Retina (tissue), 1 donor: ENCODE measurements at places on chromosomes 1 and 21.

GRCh38 chr1:227779685-227780084 lies 35.8 kb upstream of the PRSS38 start:
- DNase-seq = no peak

GRCh38 chr1:226711976-226712741 lies 26.9 kb downstream of the ITPKB start:
- DNase-seq = no peak

DNA sequence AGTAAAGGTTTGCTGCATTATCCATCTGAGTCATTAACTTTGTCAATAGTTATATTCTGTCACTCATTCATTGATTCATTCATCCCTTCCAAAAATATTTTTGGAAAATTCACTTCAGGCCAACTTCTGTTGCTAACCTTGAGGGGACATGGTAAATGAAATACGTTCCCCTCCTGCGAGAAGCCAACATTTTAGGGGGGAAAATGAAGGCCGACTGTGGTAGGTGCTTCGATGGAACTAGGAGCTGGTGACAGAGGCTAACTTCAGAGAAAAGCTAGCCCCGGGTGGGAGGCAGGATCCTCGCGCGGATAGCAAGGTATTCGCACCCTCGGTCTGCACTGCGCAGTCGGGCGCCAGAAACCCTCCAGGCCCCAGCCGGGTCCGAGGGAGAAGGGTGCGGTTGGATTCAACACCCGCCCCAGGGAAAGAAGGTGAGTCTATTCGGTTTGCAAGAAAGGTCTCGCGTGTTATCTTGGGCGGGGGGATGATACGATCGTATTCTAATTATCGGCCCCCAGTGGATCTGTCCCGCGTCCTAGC lies 646 bp upstream of the RRP15 start:
- DNase-seq = no peak

- no peak for DNase-seq
Observed at GRCh38 chr21:43763901-43764523, 12.1 kb downstream of the CSTB start.

- DNase-seq = no peak
Observed at GRCh38 chr1:181086091-181086490, 2.4 kb upstream of the IER5 start.
